ENCODE measurements at places on chromosomes 4 and X.

- DNase-seq: peak; percentile 72
Measured at GRCh38 chr4:38664706-38665401, 855 bp downstream of the KLF3 start.

GRCh38 chr4:169225812-169226211 lies 44.9 kb downstream of the SH3RF1 start:
- DNase-seq: no peak

DNA sequence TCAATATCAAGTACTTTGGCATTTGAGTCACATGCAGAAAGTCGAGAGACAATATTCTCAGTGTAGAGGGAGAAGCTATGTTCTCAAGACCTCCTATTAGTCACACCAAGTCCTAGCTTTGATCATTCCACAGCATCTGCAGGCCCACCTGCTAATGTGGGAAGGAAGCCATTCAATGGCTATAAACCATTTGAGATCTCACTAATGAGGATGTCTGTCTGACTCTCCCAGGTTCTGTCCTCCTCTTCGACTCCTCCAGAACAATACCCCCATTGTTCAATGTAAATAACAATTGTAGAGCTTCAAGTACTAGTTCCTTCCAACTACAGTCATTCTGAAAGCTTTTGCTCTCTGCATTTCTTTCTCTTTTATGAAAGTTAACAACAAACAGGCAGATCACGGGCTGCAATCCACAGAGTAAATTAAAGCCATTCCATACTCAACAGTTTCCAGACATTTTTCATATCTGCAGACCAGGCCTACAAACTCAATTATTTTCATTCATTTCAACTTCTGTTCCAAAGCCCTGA lies 140.2 kb upstream of the EDNRA start:
- DNase-seq: no peak

DNA sequence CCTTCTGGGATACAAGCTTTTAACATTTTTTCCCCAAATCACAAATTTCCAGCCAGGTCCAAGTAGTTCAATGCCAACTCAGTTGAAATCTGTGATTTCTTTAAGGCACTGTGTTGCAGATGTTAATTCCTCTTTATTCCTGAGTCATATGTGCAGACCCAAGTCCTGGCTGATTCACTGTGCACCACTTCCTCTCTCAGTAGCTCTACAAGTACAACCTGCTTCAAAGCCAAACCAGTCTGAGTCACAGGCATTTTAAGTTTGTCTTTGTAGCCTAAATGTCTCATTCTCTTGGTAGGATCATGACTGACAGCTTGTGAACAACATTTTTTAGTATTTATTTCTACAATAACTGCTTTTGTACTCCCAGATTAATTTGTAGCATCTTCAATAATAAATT lies 165.6 kb upstream of the S100G start:
- DNase-seq: no peak

- no peak for DNase-seq
Measured at GRCh38 chr4:159400558-159401225, 297.8 kb downstream of the RAPGEF2 start.

DNA sequence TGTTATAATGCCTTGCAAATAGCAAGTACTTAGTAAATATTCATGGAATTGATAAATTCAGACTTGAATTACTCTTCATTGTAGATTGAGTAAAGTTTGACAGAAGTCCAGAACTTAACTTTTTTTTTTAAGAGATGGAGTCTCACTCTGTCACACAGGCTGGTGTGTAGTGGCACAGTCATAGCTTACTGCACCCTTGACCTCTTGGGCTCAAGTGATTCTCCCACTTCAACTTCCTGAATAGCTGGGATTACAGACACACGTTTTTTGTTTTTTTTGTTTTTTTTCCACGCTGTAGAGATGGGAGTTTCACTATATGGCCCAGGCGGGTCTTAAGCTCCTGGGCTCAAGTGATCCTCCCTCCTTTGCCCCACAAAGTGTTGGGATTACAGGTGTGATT lies 32.1 kb downstream of the UBE2K start:
- DNase-seq: no peak

- no peak for DNase-seq
Measured at GRCh38 chr4:123783921-123784320, 387.3 kb downstream of the SPRY1 start.

DNA sequence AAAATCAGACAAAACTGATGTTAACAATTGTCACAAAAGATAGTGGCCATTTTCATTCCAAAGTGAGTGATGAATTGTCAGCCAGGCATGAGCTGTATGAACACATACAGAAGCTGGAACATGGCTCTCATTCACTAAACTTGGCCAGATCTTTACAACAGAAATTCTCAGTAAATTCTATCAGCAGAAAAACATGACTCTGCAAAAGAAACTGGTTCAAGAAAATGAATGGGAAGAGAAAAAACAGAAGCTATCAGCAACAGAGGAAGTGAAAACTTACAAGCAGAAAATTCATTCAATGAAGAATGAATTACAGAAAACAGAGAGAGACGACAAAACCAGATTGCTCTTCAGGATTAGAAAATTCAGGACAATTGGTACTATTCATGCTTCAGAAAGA lies 249.6 kb downstream of the COL25A1 start:
- no peak for DNase-seq

- no peak for DNase-seq
Measured at GRCh38 chr4:176898791-176899190, 106.1 kb upstream of the VEGFC start.

DNA sequence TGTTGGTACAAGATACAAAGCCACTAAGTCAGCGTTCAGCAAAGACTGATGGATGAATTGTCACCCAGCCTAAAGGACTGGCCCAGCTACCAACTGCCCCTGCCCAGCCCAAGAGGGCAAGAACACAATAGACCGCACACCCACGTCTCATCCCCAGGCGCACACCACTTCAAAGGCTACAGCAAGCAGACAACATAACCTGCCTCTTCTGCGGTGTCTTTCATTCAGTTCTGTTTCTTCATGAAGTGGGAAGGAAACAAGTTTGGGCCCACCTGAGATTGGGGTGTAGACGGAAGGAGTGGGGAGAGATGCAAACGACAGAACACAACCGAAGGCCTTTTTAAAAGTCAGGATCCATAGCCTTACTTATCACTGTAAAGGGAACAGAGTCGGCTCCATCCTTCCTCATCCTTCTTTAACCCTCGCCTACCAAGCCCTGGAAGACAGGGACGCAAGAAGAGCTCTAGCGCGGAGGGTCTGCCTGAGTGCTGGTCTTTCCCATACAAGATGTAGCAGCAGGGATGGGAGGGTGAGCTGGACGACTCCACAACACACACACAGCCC lies 691 bp downstream of the SCARB2 start:
- no peak for DNase-seq

DNA sequence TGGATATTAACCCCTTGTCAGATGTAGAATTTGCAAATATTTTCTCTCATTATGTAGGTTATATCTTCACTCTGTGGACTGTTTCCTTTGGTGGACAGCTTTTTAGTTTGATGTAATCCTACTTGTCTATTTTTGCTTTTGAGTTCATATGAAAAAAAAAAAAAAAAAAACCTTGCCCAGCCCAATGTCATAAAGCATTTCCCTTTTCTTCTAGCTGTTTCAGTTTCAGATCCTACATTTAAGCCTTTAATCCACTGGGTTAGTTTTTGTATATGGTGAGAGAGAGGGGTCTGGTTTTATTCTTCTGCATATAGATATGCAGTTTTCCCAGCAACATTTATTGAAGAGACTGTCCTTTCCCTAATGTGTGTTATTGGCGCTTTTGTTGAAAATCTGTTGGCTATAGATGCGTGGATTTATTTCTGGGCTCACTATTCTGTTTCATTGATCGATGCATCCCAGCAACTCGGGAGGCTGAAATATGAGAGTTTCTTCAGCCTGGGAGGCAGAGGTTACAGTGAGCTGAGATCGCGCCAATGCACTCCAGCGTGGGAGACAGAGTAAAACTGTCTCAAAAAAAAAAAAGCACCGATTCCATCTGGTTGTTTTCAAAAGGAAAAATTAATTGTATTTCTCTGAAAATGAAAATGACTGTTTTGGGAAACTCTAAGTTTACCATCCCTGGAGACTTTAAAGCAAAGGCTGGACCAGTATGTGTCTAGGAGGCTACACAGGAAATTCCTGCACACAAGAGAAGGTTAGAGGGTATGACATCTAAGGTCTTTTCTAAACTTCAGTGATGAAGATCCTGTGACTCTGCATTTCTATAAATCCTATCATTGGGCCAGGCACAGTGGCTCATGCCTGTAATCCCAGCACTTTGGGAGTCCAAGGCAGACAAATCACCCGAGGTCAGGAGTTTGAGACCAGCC lies 35.6 kb downstream of the STEEP1 start:
- no peak for DNase-seq
